NCI-H510A treated with DMSO at 0.1 percent for 48 hours (cell line): ENCODE measurements at places on chromosomes 13 and 19.

DNA sequence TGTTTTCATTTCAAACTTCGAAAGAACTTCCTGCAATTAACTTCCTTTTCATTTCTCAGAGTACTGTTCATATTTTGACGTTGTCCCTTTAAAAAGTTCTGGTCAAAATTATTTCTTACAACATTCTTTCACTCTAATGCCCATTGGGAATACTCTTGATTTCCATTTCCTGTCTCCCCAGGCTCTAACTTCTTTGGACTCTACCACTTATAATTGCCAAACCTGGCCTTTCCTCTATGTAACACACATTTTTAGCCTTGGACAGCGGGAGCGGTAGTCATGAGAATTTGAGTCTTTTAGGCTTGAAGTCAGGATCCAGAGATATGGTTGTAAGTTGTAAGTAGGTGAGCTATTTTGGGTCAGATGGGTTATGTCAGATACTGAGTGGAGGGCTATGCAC, 163.5 kb upstream of the SPRY2 start:
- DNase-seq = no peak

- DNase-seq = no peak
Measured at GRCh38 chr13:20939662-20940061, 37.1 kb upstream of the XPO4 start.

GRCh38 chr13:48749144-48749543, 95.4 kb downstream of the CYSLTR2 start:
- DNase-seq = no peak

GRCh38 chr13:82062772-82063171, 1721.8 kb upstream of the SPRY2 start:
- DNase-seq = no peak

- no peak for DNase-seq
Measured at GRCh38 chr13:42880056-42880605, 98.7 kb downstream of the FAM216B start.

- peak; percentile 65 for DNase-seq
Measured at GRCh38 chr19:11382898-11383705, 1.0 kb downstream of the EPOR start.

GRCh38 chr19:13079542-13079986, 23.1 kb downstream of the LYL1 start:
- DNase-seq = no peak

DNA sequence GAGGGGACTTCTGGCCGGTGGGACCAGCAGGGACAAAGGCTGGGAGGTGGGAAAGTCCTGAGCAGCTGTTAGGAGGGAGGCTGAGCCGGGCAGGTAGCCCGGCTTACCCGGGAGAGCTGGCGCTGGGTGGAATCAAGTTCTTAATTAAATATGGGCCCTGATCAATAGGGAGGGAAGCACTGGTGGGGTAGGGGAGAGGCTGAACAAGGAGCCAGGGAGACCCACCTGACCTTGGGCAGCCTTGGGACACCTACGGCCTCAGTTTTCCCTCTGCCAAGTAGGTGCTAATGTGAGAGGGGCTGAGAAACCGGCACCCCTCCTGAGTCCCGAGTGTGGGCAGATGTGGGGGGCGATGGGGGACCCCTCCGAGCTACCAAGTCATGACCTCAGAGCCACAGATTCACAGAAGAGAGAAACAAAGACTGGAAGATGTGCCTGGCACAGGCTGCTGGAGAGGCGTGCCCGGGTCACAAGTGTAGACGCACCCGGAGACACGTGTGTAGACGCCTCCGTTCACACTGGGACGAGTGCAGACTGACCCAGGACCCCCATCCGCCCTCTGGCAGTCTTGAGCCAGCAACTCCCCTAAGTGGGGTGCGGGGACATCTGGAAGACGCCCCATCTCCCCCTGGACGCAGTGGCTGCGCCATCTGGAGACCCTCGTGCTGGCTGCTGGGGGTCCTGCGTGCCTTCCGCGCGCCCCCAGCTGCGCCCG, 8.4 kb downstream of the ONECUT3 start:
- DNase-seq = no peak

- no peak for DNase-seq
Measured at GRCh38 chr19:5478241-5478924, 23.2 kb downstream of the ZNRF4 start.

DNA sequence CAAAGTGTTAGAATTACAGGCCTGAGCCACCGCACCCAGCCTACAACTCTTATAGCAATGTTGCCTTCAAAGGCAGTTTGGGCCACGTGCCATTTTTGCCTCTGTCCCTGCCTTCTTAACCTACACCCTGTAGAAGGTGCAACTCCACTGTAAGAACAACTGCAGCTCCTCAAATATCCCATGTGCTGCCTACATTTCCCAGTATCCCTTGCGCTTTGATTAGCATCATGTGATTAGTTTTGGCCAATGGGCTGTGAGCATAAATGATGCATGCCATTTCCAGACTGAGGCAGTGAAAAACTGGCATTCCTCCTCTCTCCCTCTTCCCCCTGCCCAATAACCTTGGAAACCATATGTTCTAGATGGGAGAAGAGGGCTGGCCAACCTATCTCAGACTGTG, 75.2 kb upstream of the MRI1 start:
- DNase-seq = peak; percentile 38

- DNase-seq = no peak
Measured at GRCh38 chr13:112453874-112454647, 77.9 kb downstream of the SPACA7 start.

DNA sequence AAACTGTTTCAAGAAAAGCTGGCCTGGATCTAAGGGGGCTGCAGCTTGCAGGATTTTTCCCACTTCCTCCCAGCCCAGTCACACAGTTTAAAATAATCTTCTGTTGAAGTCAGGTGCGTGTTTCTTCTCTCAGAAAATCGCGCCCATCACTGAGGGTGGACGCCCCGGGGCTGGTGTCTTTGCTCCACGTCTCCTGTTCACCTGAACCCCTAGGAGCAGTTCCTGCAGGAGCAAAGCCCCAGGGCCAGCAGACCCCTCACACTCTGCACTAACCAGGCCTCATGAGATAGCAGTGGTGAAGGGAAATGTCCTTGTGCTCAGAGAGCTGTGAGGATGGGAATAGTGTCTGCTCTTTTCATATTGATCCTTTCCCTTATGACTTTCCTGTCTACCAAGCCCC, 920 bp upstream of the SIGLEC7 start:
- DNase-seq = no peak

DNA sequence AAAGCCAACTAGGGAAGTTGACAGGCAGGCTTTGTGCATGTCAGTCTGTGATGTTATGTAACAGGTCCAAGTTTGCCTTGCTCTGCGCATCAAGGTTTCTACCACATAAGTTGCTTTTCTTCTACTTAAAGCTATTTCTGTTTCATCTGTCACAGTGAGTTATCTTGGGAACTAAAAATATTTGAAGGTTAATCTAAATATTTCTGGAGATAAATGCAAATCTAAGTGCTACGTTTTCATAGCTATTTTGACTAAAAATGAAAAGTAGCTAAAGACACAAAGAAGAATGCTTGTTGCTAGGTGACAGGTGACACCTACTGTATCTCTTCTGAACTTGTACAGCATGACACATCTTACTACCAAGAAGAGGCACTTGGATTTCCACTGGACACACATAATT, 135.6 kb downstream of the KLF12 start:
- no peak for DNase-seq

- no peak for DNase-seq
Measured at GRCh38 chr19:3733549-3734309, 25.5 kb downstream of the TJP3 start.

DNA sequence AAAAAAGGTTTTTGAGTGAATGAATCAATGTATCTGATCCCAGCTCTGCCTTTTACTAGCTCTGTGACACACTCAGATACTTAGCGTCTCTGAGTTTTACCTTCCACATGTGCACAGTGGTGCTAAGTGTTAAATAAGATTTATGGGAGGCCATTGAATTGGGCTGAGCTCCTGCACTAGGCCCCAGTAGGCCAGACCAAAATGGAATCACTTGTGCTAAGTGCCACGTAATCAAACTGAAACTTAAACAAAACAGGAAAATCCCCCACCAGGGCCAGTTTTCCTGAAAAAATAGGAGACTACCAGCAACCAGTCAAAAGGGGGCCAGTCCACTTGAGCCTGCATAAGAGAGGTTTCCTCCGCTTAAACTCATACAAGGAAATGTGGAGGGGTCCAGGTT, 40.9 kb downstream of the GJA3 start:
- no peak for DNase-seq

DNA sequence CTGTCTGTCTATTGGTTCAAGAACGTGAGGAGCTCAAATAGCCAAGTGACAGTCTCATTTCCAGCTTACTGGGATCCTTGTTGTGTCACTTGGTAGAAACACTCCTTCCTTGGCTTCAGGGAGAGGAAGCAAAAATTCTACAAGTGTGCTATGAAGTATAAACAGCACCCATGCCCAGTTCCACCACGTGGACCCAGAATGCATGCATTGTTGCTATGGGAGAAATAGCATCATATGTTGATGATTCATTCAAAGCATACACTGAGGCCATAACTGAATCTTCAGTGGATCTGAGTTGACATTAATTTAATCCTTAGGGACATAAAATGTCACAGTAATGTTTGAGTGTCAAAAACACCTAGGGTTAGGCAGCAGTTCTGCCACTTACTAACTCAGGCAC, 199.0 kb upstream of the RXFP2 start:
- no peak for DNase-seq

DNA sequence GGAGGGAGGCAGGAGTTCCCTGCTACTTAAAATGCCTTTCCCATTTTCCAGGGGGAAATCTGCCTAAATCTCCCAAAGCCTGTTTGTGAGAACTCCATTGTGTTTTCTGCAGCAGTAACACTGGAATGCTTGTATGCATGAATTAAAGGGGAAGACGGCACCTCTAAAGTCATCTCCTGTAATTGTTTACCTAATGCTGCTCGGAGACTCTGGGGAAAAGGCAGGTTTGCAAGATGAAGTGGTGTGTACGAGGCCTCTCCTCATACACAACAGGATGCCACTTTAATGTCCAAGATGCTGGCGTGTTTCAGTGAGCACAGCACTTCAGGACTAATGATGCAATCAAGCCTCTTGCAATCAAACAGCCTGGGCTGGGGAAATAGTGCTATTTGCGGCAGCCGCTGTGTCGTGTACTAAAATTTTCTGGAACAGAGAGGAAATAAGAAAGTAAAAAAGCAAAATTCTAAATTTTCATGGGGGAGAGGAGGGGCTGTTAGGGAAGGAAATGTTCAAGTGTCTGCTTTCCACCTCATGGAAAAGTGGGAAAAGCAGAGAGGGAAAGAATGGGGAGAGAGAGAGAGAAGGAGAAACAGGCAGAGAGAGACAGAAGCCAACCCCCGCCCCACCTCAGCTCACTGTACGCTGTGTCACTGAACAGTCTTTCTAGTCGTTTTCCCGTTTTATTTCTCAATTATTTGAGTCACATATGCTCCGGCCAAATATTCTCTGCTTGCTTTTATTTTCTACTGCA, 32.9 kb downstream of the TSHZ3 start:
- DNase-seq = no peak

DNA sequence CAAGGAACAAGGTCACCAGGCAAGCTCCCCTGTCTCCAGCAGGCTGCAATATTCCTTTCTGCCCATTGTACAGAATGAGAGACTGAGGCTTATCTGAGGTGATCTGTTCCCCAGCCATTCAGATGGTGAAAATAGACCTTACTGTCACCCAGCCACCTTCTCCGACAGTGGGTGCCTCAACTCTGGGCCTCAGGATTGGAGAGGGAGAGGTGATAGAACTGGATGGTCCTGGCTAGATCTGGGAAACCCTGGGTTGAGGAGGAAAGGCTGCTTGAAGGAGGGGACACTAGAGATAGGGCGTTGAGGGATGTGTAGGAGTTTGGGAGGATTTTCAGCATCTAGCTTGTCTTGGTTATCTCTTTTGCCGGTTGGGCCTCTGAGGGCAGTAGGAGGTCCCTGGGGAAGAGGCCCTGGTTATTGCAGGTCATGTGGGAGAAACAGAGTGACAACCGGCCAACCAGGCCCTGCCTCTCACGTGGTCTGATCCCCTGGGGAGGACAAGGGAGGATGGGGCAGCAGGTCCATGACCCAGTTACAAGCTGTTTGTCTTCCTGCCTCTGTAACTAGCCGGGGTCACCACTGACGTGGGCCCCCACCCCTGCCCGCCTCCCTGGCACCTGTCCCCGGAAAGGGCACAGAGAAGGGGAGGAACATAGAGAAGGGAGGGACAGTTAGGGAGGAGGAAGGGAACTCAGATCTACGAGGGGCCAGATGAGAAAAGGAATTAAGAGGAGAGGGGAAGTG, 8.2 kb downstream of the NFIC start:
- no peak for DNase-seq

- DNase-seq = no peak
Measured at GRCh38 chr13:42218576-42218975, 53.4 kb upstream of the AKAP11 start.

GRCh38 chr13:44402899-44403445, 29.3 kb downstream of the SERP2 start:
- peak; percentile 3 for DNase-seq

- DNase-seq = no peak
Measured at GRCh38 chr13:43127827-43128226, 104.4 kb downstream of the DNAJC15 start.

DNA sequence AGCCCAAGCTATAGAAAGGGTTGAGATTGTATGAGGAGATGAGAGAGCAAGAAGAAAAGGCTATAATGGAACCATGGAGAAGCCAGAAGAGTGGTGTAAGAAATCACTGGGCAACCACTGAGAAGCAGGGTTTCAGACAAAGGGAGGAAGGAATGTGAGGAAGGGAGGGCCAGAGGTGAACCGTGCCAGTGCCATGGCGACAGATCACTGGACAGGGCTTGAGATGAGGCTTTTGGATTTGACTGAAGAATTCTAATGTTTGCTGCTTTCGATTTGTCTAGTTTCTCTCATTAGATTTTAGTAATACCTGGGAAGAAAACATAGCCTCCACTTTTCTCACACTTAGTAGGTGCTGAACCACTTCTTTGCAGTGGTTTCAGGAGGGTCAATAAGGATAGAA, 6.3 kb upstream of the GPR183 start:
- DNase-seq = no peak

DNA sequence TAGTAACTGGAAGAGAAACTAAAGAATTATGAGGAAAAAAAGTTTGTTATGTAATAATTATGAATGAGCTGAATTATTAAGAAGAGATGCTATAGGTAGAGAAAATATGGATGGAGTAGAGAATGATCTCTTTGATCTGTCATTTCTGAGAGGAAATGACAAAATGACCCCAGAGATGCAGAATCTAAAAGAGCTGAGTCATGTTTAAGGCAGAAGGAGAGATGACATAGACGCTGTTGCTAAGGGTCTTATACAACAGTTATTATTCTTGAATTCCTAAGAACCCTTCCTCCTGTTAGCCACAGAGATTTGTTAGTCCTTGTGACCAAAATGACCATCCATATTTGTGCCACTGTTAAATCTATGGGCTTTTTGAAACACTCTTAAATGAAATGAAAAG, 58.3 kb upstream of the FREM2 start:
- DNase-seq = no peak

GRCh38 chr19:46521241-46521868, 25.7 kb upstream of the PNMA8B start:
- DNase-seq = no peak

GRCh38 chr13:28356561-28357021, 138.3 kb downstream of the FLT1 start:
- DNase-seq = no peak
